Adrenal gland (tissue), 19 donors: ENCODE measurements at places on chromosomes 16 and 17. TPM values are rescaled to one million over a fixed set of nuclear protein-coding genes. Genes with fewer than 3 reads are reported as not detected.

GID4 gene
- polyA plus RNA-seq: 4.3 TPM

PLEKHH3 gene
- 1.8 TPM for polyA plus RNA-seq

CDH1 gene
- polyA plus RNA-seq: 0.40 TPM

LGALS9B gene
- polyA plus RNA-seq: not detected

MYCBPAP gene
- polyA plus RNA-seq: 0.27 TPM

GPR139 gene
- not detected for polyA plus RNA-seq

CCL1 gene
- not detected for polyA plus RNA-seq

RMI2 gene
- 1.0 TPM for polyA plus RNA-seq

ZNF629 gene
- polyA plus RNA-seq: 13.6 TPM

PROCA1 gene
- polyA plus RNA-seq: 0.75 TPM

SEPTIN12 gene
- polyA plus RNA-seq: not detected

GPR142 gene
- polyA plus RNA-seq: not detected

TEX14 gene
- 0.97 TPM for polyA plus RNA-seq

TP53TG3C gene
- polyA plus RNA-seq: not detected
